ENCODE measurements at places on chromosomes 5 and 9. TPM values are rescaled to one million over a fixed set of nuclear protein-coding genes. Genes with fewer than 3 reads are reported as not detected.
A peak's percentile ranks its signal among the peaks of the same experiment; 100 is the strongest.

The CTXN3 gene
- not detected for total RNA-seq

The PTPRD gene
- 84.0 TPM for total RNA-seq

The FCN1 gene
- not detected for total RNA-seq

The ANGPTL2 gene
- total RNA-seq = 17.5 TPM

The NR2F1-AS1 gene
- total RNA-seq = 7.3 TPM

The SAXO1 gene
- 0.10 TPM for total RNA-seq

The PDZD2 gene
- 10.3 TPM for total RNA-seq

The ANKRD34B gene
- total RNA-seq = 0.20 TPM

The PDE6A gene
- 0.17 TPM for total RNA-seq

The GNPDA1 gene
- total RNA-seq = 23.1 TPM

The PCDH12 gene
- not detected for total RNA-seq

GRCh38 chr9:134266418-134266817 lies 59.8 kb upstream of the RXRA start:
- no peak for DNase-seq

GRCh38 chr9:115349542-115349941 lies 231.6 kb upstream of the TNC start:
- DNase-seq = peak; percentile 36

GRCh38 chr5:179803651-179804554 lies 2.8 kb downstream of the MGAT4B start:
- DNase-seq = no peak

- DNase-seq = no peak
Observed at GRCh38 chr9:129109952-129110739, 447 bp downstream of the CRAT start.

GRCh38 chr9:18666348-18666747 lies 192.4 kb downstream of the ADAMTSL1 start:
- peak; percentile 39 for DNase-seq

GRCh38 chr5:87029951-87030350 lies 237.7 kb upstream of the RASA1 start:
- DNase-seq = no peak

DNA sequence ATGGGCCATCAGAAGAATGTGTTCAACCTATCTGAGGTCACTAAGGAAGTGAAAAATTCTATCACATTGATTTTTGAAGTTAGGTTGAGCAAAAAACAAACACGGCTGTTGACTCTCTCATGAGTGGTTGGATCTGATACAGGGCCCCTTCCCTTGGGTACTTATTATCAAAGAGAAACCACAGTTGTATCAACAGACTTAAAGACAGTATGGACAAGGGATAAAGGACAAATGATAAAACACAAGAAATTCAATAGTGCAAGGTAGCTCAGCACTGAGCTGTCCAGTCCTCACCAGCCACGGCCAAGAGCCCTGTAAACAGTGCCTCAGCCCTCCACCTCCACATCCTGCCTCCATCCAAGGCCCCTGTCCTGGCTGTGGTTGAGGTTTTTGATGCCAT lies 86.9 kb downstream of the UBE2QL1 start:
- DNase-seq = no peak

DNA sequence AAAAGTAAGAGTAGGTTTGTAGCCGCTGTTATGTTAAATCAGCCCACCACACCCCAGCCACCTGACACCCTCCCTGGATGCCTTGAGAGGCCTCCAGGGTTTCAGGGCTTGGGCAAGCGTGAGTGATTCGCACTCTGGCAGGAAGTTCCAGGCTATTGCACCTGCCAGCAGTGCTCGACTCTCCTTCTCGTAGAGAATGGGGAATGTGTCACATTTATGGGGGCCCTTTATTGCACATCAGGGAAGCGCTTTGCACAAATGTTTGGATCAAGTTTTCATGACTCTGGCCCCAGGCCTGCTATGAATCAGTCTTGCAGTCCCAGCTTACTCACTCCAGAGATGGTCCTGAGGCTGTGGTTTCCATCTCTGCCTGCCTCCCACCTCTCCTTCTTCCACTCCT lies 66.1 kb upstream of the ADRA1B start:
- peak; percentile 79 for DNase-seq

GRCh38 chr9:108953983-108954574 lies 19.9 kb downstream of the ABITRAM start:
- DNase-seq = peak; percentile 51

DNA sequence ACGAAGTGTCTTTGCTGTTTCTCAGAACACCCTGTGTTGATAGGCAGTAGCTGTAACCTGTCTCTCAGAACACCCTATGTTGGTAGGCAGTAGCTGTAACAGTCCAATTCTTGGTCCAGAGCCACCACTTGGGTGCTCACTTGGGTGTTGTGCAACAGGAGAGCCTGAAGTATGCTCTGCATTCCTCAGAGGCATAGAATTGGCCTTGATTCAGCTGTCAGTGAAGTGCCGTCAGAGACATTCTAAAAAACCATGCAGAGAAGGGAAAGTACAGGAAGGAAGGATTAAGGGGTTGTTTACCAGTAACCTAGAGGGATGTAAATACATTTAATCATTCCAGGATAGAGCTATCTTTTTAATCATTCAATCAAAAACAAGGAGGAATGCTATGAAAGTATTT lies 231.2 kb downstream of the ARRDC3 start:
- peak; percentile 87 for DNase-seq

- no peak for DNase-seq
Observed at GRCh38 chr9:6645355-6646292, at the start of gene GLDC. GLDC (minus strand) TSS chr9:6645729; CDS start chr9:6645499, 230 bp downstream.

DNA sequence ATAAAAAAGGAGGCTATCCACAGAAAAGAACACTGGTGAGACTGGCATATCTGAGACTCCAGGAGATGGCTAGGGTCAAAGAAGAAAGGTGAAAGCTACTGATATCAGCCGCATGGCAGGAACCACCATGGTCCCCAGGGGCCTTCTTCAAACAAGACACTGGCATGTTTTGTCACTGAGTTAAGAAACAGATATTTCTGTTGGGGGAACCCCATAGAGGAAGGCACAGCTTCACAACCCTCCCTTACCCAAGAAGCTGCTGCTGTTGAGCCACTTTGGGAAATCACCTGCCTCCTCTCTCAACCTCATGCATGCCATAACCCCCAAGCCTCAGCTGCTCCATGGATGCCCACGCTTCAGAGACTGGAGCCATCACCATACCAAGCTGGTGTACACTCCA lies 13.3 kb upstream of the BTNL3 start:
- no peak for DNase-seq

DNA sequence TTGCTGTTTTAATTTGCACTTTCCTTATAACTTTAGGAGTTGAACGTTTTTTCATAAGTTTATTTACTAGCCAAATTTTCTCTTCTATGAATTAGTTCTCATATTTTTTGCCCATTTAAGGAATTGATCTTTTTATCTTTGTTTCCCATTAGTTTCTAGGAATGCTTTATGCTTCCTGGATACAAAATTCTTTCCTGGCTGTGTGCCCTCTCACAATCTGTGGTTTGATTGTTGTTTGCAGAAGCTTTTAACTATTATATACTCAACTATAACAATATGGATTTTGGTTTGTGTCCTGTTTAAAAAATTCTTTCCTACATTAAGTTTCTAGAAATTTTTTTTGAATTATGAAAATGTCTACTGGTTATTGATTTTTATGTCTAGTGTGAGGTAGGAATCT lies 206.3 kb downstream of the CSNK1G3 start:
- no peak for DNase-seq

- DNase-seq = peak; percentile 83
Observed at GRCh38 chr5:31911291-31912265, 262.5 kb downstream of the GOLPH3 start.

DNA sequence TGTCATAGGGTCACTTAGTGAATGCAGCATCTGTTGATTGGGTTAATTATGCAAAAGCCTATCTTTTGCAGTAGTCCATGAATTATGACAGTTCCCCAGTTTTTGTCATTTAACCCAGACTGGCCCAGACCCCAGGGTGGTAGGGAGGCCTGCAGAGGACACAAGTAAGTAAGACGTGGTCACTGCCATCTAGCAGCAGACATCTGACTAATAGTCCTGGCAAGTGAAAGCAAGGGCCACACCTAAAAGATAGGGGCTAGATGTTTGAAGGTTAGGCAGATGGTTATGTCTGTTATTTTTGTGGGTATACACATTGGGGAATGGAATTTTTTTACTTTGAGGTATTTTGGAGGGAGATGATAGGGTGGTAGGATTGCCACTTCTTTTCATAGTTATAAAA lies 48.0 kb downstream of the RAB14 start:
- no peak for DNase-seq

DNA sequence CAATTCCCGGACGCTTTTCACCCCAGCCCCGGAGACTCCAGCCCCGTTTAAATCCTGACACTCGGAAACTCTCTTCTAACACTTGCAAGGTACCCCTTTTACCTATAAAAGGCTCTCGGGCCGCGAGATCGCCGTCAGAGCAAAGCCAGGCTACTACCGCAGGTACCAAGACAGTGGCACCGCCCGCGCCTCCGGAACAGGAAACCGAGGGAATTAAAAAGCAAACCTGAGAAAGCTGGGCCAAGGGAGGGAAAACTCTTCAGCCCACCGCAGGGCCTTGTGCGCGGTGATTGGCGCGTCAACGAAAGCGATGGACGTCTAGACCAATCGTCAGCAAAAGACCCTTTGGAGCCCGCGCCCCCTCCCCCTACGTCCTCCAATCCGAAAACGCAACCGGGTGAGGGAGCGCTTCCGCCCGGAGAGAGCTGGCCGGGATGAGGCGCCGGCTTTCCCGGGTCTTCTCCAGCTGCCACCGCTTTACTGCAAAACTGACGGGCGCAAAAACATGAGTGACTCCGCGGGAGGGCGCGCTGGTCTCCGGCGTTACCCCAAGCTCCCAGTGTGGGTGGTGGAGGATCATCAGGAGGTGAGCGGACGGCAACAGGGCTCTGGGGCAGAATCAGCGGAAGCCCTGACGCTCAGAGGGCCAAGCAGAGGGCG lies at the start of the genes C5orf22 and DROSHA:
TSS of gene C5orf22 (plus strand) at position 414 of the 660 bp plus-strand sequence. CDS start at position 506, 92 bp downstream.
TSS of gene DROSHA (minus strand) at position 206 of the 660 bp plus-strand sequence. CDS start 3,034 bp downstream, outside the sequence.
- DNase-seq = peak; percentile 94

GRCh38 chr5:170277867-170278281 lies 19.7 kb downstream of the LCP2 start:
- no peak for DNase-seq

DNA sequence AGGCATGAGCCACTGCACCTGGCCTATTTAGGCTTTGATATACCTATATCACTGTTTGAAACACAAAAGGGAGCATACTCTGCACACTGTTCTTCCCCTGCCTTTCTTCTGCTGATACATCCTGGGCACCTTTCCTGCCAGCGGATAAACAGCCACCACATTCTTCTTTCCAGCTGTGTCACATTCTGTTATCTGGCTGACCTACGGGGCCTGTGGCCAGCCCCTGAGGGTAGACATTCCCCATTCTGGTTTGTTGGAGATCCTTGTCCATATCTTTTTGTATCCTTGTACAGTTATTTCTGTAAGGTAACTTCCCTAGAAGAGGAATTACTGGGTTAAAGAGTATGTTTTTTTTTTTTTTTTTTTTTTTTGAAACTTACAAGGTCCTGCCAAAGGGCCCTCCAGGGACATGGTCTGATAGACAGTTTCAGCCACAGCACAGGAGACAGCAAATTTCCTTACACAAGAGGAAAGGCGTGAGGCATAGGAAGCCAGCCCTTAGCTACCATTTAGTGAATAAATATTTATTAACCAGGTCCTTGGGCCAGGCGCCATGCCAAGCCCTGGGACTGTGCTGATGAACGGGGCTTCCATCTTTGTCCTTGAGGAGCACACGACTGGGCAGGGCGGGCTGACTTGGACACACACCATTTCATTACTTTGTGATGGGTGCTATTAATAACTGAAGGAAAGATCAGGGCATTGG lies 57.8 kb downstream of the ERGIC1 start:
- DNase-seq = no peak

DNA sequence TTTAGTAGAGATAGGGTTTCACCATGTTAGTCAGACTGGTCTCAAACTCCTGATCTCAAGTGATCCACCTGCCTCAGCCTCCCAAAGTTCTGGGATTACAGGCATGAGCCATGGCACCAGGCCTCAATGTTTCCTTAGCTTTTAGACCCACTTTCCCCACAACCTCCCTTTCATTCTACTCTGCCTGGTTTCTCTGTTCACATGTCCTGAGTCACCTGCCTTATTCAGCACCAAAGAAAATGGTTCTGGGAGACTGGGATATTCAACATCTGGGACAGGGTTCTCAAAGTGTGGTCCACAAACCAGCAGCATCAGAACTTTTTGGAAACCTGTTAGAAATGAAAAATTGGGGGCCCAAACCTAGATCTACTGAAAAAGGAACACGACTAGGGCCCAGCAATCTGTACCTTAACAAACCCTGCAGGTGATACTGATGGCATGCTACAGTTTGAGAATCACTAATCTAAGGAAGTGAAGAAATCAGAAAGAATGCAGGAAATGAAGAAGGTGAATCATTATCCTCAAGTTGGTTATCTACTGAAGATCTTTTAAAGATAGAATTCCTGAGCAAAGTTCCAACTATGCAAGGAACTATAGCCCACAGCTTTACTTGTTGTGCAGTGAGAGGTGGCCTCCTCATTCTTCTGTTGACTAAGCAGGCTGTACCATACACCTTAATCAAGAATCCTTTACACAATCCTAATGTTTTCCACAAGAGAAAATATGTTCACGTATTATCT lies 51.8 kb upstream of the CTNNAL1 start:
- peak; percentile 70 for DNase-seq

DNA sequence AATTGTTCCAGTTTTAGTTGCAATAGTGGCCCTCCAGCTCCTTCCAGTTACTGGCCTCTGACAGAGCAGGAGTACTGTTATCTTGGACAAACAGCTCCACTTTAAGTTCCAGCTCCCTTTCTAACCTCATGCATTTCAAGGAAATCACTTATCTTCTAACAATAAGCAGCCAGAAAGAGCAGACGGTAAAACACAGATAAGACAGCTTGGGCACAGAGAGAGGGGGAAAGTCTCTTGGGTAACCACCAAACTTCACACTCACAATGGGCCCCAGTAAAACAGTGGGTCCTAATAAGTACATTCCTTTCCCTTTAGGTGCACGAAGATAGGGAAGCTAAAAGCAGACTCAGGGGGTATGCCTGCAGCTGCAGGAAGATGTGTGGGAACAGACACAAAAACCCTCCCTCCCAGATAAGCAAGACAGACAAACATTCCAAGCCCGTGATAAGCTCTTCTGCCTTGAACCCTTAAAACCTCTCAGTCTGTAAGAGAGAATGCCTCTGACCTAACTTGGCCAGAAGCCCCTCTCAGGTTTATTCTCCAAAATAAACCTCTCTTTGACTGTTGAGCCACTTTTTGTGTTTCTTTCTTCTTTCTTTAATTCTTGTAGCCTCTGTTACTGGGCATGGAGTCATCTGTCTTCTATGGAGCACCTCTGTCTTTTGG lies 30.8 kb downstream of the OR1J1 start:
- DNase-seq = peak; percentile 50

DNA sequence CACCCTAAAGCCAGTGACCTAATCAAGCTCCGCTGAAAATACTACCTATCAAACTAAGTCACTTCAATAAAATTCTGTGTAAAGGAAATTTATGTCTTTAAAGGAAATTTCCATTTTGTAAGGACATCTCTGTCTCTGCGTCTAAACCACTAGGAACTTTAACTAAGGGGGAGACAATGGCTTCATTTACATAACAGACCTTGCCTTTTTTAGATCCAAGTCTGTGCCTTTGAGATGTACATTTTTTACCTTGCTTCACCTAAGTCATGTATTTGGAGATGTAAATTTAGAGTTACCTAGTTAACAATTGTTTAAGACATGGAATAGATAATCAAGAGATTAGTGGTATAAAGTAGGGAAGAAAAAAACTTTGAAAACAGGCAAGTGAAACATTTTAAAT lies 10.2 kb upstream of the GLT6D1 start:
- no peak for DNase-seq

- no peak for DNase-seq
Observed at GRCh38 chr9:91443994-91444392, 20.4 kb upstream of the NFIL3 start.

- peak; percentile 49 for DNase-seq
Observed at GRCh38 chr5:124264499-124264898, 481.9 kb downstream of the ZNF608 start.

GRCh38 chr9:95313010-95313498 lies 4.5 kb downstream of the FANCC start:
- peak; percentile 60 for DNase-seq

GRCh38 chr9:16363916-16364315 lies 506.6 kb downstream of the BNC2 start:
- no peak for DNase-seq

Data from astrocyte (in vitro differentiated cells and primary cell).